ENCODE measurements at places on chromosomes 3 and 15.

GRCh38 chr3:157082305-157082982 lies 77.5 kb downstream of the CCNL1 start:
- DNase-seq: no peak

GRCh38 chr3:83515123-83515522 lies 1443.7 kb upstream of the CADM2 start:
- no peak for DNase-seq

- no peak for DNase-seq
These were observed 94.1 kb downstream of the FLNB start for GRCh38 chr3:58102390-58102750.

DNA sequence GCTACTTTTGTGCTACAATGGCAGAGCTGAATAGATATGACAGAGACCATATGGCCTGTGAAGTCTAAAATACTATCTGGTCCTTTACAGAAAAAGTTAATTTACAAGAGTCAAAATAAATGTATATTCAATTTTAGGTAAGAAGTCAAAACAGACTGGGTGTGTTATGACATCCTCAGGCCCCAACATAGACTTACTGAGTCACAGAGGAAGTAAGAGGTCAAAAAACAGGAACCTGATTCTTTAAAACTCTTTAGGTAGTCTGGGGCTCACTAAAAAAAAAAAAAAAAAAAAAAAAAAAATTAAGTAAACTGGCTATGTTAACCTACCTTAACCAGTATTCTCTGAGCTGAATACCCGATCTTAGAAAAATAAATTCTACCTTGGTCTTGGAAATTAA lies 13.1 kb downstream of the DNAAF4 start:
- DNase-seq: no peak

All from muscle of arm (tissue), 14 donors.